D721Med (cell line): ENCODE measurements at places on chromosomes 6 and 20.

DNA sequence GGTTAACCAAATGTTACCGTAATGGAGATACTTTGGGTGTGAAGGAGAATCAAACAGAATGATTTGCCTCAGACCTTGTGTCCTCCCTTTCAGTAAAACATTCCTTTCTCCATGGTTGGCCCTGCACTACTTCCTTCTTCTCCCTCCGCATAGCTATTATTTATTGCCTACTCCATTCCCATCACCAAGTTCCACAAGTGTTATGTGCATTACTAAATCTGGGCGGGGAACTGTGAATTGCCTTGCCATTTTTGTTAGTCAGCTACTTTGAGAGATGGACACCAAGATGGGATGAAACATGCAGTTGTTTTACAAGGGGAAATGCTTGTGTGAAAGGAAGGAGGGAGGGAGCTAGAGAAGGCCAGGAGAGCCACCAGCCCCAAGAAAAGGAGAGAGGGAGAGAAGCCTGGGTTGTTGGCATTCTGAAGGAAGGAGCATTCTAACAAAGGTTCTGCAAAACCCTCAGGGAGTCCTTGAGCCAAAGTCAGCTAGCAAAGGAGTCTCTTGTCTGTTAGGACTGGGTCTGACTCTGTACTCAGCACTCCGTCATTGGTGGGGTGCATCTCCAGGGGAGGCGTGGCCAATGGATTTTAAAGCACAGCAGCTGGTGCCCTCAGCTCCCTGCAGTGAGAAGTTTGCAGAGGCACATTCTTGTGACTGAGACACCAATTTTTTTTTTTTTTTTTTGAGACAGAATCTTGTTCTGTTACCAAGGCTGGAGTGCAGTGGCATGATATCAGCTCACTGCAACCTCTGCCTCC is 83.6 kb upstream of the CHD6 start:
- no peak for DNase-seq

DNA sequence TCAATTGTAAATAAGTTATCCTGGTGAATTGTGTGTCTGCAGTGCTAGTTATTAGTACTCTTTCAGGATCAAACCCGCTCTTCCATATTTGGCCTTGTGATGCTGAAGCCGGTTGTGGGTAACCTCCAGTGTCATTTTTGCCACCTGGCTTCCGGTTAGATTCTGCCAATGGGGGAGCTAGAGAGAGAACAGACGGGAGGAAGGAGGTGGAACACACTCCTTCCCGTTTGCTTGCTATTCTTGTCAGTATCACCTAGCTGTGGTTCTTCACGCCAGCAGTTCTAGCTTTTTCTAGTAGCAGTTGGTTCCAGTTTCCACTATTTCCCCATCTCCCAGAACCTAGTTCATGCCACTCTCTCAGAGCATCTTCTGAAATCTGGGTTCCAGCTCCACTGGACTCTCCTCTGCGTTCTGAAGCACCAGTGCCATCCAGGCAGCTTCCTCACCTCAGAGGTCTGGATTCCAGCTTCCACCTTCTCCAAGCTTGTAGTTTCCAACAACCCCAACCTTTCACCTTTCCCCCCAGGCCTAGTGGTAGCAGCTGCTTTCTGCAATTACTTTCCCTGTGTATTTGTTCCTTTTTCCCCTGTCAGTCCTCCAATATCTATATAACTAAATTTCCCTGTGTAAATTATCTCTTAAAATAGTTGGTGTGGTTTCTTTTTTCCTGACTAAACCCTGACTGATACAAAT is 46.9 kb upstream of the LOC128125822 start:
- no peak for DNase-seq

GRCh38 chr6:63799813-63800212 is 164.2 kb downstream of the PHF3 start:
- DNase-seq: no peak

DNA sequence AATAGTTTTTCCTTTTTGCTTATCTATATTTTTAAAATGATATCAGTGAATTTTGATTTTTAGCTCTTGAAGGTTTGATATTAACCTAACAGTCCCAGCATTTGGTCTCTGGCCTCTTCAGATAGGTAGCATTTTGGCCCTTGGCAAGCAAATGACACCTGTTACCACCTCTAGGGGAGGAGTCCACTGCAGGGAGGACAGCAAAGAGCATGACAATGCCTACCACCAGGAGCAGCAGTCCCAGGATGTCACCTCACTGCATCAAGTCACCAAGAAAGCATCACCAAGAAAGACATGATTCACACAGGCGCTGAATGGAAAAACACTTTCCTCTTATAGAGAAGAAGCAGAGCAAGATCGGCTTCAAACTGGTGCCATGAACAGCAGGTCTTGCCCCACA is 224.3 kb downstream of the UBE3D start:
- DNase-seq: no peak

GRCh38 chr6:106495014-106495413 is 134.3 kb downstream of the RTN4IP1 start:
- no peak for DNase-seq

DNA sequence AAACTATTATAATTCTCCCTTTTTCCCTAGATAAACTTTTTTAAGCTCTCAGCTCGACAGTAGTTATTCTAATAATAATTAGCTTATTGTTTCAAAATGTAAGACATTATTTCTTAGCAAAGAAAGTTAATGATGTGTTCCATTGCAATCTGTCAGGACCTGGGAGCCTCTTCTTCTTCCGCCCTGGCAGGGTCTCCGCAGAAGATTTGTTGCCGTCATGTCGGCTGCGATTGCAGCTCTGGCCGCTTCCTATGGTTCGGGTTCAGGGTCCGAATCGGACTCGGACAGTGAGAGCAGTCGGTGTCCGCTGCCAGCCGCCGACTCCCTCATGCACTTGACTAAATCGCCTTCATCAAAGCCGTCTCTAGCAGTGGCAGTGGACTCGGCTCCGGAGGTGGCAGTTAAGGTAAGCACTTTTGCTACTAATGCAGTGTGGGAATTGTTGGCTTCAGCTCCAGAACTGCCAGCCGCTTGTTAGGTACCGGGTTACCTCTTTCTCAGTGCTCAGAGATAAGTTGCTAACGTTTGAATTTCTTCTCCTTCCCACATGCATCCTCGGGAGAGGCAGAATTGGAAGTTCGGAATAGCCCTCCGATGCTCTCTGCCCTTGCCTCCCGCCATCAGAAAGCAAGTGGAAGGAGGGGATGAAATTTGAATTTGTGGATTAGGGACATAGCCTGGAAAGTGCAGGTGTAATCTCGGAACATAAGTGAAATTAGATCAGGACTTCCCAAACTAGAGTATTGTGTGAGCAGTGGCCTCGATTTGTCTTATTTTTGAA is at the start of gene CDC40:
Gene CDC40 (plus strand): TSS at position 200 of the 781 bp plus-strand sequence. CDS start 18 bp downstream, at position 218.
- DNase-seq: no peak

DNA sequence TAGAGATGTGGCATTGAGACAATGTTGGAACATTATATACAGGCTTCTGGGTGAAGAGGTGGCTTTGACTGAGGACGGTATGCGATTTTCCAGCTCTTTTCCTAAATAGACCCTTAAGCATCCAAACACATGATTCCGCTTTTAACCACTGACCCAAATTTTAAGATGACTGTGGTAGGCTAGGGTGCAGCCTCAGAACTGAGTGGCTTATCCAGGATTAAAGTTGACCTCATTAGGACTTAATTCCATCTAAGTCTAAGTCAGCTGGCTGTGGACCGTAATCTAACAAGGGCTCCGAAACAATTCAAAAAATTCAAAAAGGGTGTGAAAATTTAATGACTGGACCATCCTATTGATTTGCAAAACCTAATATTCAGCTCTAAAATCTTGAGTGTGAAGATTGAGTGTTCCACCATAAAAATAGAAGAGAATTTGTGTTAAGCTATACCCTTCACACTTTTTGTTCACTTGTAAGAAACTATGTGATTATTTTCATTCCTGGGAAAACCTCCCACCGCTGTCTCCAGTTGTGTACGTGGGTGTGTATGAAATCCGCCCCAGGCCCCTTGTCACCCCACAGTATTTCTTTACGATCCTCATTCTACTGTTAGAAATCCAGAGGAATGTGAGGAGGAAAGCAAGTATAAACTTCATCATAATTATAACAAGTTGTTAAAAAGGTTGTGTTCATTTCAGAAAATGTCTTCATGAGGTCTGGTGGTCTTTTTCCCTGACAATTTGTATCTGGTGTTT is 2.7 kb downstream of the PCMTD2 start:
- DNase-seq: peak; percentile 67

DNA sequence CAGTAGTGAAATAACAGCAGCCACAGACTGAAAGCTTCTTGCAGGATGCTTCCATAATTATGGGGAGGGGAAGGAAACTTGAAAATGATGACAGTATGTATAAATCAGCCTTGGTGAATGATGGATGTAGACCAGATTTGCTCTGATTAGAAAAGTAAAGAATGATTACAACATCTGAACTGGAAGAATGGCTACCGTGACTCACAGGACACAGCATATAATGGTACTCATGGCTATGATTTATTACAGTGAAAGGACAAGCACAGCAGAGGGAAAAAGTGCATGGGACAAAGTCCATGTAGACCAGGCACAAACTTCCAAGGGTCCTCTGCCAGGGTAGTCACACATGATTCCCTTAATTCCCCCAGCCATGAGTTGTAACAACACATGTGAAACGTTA is 70.7 kb upstream of the POPDC3 start:
- no peak for DNase-seq

DNA sequence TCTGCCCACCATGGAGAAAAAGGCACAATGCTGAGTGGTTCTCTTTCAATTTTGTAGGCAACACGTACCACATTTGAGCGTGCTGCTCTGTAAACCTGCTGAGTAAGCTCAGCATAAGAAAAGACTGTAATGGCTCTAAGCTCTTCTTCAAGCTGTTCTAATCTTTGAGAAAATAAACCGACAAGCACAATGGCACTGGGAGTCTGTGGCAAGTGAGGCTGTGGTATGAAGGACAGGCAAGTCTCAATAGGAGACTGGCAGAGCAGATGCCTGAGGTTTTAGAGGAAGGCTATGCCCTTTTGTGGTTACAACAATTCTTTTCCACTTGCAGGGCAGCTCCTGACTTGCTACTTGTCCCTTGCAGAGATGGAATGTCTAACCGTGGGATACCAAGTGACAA is 136.7 kb upstream of the EXOC2 start:
- no peak for DNase-seq

DNA sequence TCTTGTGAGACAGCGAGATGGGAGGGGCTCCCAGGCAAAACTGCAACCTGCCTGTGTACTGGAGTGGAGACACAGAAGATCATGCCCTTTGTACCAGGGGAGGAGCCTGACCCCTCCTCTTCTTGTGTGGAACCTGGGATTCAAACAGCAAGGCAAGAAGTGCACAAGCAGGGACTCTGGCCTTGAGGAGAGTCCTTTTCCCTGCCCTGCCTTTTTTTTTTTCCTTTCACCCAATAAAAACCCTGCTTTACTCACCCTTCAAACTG is 251.8 kb upstream of the OPRM1 start:
- DNase-seq: no peak

- no peak for DNase-seq
These were observed 219.8 kb upstream of the UFL1 start for GRCh38 chr6:96301781-96302180.

DNA sequence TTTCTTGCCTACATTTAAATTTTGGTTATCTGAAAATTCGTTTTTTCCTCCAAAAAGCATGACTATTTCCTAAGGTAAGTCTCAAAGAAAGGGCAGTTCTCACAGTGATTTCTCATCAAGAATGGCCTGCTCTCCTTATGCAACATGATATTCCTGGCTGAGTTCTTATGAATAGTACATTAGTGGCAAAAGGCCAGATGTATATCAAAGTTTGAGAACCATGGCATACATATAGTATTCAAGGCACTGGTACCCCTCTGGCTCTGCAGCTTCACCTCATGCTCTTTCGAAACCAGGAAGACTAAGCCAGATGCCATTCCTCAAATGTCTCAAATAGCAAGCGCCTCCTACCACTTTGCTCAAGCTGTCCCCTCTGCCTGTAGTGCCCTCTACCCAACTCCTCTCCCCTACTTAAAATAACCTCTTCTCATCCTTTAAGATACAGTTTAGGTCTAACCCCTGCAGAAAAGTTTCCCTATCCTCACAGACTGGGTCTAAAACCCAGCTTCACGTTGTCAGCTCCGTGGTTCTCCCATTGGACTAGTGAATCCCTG is 280.3 kb downstream of the HACE1 start:
- no peak for DNase-seq

DNA sequence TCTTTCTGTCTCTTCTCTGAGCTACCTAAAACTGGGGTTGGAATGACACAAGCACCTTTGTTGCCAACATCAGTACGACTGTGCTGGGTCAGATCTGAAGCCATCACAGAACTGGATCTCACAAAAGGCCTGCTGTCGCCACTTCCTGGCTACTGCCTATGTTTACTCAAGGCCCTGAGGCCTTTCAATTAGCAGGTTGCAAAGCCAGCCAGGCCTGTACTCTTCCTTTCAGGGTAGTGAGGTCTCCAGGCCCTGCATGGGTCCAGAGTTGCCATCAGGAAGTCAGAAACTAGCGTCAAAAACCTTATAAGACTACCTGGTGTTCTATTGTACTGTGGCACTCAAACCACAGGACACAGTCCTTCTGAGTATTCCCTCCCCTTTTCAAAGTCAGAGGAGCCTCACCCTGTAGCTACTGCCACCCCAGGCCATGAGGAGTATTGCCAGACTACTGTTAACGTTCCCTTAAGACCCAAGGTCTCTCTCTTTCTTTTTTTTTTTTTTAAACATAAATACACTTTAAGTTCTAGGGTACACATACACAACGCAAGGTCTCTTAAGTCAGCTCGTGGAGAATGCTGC is 937.4 kb upstream of the GJE1 start:
- DNase-seq: no peak

DNA sequence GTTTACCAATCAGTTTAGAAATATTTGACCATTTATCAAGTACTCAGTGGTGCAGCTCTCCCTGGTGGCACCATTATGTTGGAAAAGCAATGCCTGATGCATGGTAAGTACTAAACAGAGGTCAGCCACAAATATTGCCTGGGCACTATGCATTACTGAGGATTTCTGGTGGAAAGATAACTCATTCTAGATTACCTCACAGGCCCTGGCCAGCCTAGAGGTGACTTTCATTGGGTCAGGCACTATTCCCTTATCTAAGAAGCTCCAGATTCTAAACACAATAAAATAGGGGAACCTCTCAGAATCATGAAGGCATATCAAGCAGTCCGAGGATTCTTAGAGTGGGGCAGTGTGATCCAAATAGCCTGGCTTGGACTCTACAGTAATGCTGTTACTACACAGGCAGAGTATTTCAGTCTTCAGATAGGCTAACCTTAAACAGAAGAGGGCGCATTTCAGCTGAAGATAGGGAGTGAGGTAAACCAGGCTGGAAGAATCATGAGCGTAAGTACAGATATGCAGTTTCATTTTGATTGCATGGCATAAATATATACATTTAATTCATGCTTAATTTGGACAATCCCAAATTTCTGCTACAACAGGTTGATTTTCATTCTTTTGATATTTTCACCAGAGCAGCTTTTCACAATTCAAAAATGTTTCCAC is 12.1 kb downstream of the LGSN start:
- no peak for DNase-seq

- DNase-seq: no peak
These were observed 5.1 kb upstream of the COL9A3 start for GRCh38 chr20:62811720-62812119.

GRCh38 chr20:42957018-42957703 is 232.5 kb downstream of the PTPRT start:
- DNase-seq: no peak
